A172 (cell line): ENCODE measurements at places on chromosomes 4 and X. TPM values are rescaled to one million over a fixed set of nuclear protein-coding genes. Genes with fewer than 3 reads are reported as not detected.

RNF4 gene
- 50.8 and 55.6 TPM in 2 replicates for total RNA-seq

RTL9 gene
- total RNA-seq: 0.02 and 0.03 TPM in 2 replicates

SPIN4 gene
- 7.4 and 7.9 TPM in 2 replicates for total RNA-seq

DMRTC1 gene
- not detected in 2 replicates for total RNA-seq

RAB41 gene
- total RNA-seq: not detected in 2 replicates
